ENCODE measurements at places on chromosomes 12 and 14.

GRCh38 chr12:76560086-76560491 is 518 bp upstream of the OSBPL8 start:
- no peak for DNase-seq

- DNase-seq = no peak
Observed at GRCh38 chr12:105083031-105083430, 1.2 kb downstream of the ALDH1L2 start.

DNA sequence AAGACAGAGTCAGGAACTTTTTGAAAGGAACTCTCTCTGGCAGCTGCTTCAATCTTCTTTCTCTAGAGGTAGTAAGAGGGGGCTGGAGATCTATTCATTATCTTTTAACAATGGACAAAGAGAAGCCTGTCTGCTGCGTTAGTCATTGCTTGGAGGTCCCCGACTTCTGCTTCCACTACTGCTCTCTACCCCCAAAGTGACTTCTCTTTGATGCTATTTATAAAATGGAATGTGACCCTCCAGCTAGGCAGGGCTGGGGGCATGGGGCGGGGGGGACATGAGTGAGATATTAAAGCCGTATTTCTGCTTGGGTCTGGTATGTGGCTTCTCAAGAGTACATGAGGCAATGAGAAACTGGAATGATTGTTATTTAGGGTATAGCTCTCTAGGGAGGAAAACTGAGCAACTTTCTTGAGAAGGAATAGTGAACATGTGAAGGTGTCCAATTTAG is 41.4 kb upstream of the NUDT4 start:
- no peak for DNase-seq

GRCh38 chr14:89215531-89215930 is 201.5 kb downstream of the FOXN3 start:
- no peak for DNase-seq

- DNase-seq = no peak
Observed at GRCh38 chr12:28799348-28799747, 349.7 kb upstream of the FAR2 start.

DNA sequence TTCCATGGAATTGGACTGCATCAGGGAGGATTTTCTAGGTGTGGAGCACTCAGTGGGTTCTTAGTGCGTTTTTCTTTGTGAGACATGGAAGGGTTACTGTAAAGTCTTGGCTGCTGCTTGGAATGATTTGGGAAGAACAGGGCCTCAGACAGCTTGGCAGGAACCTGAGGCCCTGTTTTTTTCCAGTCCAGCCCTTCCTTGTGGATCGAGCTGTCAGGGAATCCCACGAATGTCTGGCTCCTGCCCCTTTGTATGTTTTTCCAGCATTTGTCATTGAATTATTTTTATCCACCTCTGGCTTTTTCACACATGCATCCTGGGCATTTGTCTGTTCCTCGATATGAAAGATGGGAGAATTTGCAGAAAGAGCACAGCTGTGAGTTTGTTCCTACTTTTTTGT is 158.5 kb downstream of the TGFB3 start:
- no peak for DNase-seq

- DNase-seq = no peak
Observed at GRCh38 chr12:29581631-29582030, 84.1 kb upstream of the OVCH1 start.

GRCh38 chr12:115473257-115473956 is 789.4 kb upstream of the TBX3 start:
- no peak for DNase-seq

DNA sequence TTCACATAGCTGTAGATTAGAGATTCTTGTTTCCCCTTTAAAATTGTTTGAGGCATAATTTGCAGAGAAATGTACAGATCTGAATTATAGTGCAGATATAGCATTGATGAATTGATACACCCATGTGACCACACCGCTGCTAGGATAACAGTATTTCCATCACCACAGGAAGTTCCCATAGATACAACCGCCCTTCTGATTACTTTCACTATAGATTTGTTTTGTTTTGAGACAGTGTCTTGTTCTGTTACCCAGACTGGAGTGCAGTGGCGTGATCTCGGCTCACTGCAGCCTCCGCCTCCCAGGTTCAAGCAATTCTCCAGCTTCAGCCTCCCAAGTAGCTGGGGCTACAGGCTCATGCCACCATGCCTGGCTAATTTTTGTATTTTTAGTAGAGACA is 8.8 kb upstream of the ASPG start:
- DNase-seq = no peak

DNA sequence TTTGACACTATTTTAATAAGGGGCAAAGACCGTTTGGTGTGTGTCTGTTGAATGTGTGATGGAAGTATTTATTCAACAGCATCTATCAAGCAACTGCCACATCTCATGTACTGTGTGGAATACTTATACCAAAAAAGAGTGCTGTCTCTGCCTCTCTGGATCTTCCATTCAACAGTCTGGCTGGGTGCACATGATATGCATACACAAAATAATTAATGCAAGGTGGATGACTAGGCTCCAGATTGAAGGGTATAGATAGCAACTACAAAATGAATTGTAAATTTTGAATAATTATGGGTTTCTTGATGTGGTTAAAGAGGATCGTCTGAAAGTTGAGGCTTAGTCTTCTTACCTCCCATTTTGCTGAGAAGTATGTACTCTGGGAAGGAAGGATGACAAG is 145.9 kb upstream of the OTX2 start:
- DNase-seq = no peak

DNA sequence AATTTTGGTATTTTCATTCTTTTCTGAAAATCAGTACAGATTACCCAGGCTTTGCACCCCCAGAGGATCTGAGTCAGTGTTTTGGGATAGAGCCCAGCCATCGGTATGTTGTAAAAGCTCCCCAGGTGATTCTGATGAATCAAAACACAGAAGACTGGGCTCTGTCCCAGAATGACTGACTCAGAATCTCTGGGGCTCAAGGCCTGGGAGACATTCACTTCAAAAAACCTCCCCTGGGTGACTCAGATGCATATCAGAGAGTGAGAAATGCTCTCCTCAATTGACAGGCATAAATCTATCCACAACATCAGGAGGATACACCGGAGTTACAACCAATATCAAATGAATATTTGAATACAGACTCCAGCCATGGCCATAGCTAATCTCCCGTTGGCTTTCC is 32.6 kb downstream of the SLC35F4 start:
- no peak for DNase-seq
